ENCODE measurements at places on chromosomes 7 and 10. TPM values are rescaled to one million over a fixed set of nuclear protein-coding genes. Genes with fewer than 3 reads are reported as not detected.
A peak's percentile ranks its signal among the peaks of the same experiment; 100 is the strongest.

DNA sequence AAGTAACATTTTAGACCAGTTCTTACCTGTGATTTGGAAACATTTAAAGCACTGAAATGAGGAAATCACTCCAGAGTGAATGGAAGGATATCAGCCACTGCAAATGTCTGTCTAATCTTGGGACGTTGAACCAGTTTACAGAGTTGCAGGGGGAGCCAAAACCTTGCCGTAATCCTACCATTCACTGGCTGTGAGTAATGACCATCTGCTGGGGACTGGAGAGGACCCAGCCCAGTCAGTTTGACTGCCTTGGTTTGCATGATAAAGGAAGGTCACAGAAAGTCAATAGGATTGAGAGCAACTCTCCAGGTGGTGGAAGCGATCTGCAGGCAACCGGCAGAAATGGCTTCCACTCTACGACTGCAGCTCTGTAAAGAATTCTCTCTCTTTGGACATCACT is 167.2 kb downstream of the AKR1D1 start:
- peaks cover 2% of the 10 kb centered on the region for H3K27me3 ChIP-seq
- peak overlapping the region; percentile 34 for H3K4me3 ChIP-seq
- H3K36me3 ChIP-seq: peaks cover 7% of the 10 kb centered on the region
- no peak overlapping the region for H3K27ac ChIP-seq
- peaks cover 30% of the 10 kb centered on the region for H3K4me1 ChIP-seq

SFRP5 gene
- total RNA-seq: not detected

- H3K27me3 ChIP-seq: no peaks in the 10 kb centered on the region
- H3K36me3 ChIP-seq: no peaks in the 10 kb centered on the region
- no peak overlapping the region for H3K27ac ChIP-seq
- no peak for DNase-seq
These were observed 190.7 kb upstream of the MKI67 start for GRCh38 chr10:128316925-128317324.

CHCHD3 gene
- total RNA-seq: 63.7 TPM

DNA sequence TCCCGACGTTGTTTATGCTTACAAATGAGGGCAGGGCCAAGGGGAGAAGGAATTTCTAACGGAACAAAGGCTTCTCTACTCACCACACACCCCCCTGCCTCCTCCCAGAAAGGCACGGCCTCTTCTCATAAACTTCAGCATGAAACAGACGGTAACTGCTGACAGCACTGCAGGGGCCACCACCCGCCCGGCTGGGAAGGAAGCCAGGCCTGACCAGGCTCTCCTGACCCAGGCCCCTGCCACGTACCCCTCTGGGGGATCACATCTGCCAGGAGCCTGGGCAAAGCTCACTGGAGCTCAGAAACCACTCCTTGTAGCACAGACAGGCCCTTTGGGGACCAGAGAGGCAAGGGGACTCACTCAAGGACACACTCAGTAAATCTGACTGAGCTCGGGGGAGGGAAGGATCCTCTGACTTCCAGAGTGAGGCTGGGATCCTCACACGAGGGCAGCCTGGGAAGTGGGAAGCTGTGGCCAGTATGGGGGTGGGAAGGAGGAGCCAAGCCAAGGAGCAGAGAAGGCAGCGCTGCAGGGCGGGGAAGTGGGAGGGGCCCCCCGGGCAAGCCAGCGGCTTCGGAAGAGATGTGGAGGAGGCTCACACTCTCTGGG is 46.1 kb downstream of the ZCCHC24 start:
- H3K4me1 ChIP-seq: peaks cover 64% of the 10 kb centered on the region
- H3K4me3 ChIP-seq: peak overlapping the region; percentile 84

DNA sequence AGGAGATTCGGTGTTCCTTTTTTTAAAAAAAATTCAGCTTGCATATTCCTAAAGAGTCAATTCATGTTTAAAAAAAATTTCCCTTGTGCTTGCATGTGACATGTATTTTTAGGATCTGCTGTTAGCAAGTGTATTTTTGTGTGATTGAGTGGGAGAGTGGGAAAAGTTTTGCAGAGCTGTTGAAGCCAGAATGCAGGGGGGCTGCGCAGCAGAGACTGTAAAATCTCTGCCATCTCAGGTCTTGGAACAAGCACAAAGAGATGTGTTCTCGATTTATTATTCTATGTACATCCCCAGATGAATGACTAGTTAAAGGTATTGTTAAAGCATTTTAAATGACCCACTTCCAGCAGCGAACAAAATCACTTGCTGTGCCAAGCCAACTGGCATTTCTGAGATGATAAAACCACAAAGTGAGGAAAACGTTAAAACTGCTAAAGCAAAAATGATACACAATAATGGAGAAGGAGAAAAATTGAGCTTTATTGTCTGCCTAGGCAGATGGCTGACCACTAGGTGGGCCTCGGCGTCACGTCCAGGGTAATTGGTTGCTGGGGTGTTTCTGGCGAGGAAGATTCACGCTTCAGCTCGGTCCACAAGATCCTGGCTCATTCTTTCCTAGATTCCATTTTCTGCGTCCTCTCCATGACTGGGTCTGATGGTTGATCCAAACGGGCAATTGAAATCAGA is 67.0 kb upstream of the ATRNL1 start:
- no peak overlapping the region for H3K4me3 ChIP-seq
- no peaks in the 10 kb centered on the region for H3K36me3 ChIP-seq
- H3K27ac ChIP-seq: no peak overlapping the region
- peaks cover 5% of the 10 kb centered on the region for H3K27me3 ChIP-seq

FAM25G gene
- total RNA-seq: not detected

DNA sequence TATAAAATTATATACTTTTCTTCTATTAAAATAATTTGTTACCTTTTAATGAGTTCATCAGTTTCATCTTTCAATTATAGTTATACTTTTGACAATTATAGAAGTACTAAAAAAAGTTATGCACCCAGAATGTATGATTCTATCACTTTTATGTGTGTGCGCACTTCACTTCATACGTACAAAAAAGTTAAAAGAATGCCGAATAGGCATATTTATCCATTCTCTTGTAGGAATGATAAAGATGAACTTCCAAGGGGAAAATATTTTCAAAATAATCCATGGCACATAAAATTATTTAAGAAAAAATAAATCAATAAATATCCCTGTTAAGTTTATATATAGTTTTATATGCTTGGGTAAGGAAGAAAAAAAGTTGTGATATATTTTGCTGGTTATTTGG is 166.9 kb upstream of the PRSS1 start:
- no peak for DNase-seq
- H3K27me3 ChIP-seq: no peaks in the 10 kb centered on the region
- no peak overlapping the region for H3K27ac ChIP-seq
- peaks cover 60% of the 10 kb centered on the region for H3K4me1 ChIP-seq
- H3K36me3 ChIP-seq: no peaks in the 10 kb centered on the region

GRCh38 chr10:68348265-68348741 is 15.6 kb upstream of the PBLD start:
- peak; percentile 53 for DNase-seq
- no peaks in the 10 kb centered on the region for H3K27me3 ChIP-seq
- H3K27ac ChIP-seq: no peak overlapping the region
- peaks cover 34% of the 10 kb centered on the region for H3K36me3 ChIP-seq
- H3K4me3 ChIP-seq: no peak overlapping the region

GRID2IP gene
- total RNA-seq: not detected

CALHM2 gene
- total RNA-seq: 46.0 TPM

DNA sequence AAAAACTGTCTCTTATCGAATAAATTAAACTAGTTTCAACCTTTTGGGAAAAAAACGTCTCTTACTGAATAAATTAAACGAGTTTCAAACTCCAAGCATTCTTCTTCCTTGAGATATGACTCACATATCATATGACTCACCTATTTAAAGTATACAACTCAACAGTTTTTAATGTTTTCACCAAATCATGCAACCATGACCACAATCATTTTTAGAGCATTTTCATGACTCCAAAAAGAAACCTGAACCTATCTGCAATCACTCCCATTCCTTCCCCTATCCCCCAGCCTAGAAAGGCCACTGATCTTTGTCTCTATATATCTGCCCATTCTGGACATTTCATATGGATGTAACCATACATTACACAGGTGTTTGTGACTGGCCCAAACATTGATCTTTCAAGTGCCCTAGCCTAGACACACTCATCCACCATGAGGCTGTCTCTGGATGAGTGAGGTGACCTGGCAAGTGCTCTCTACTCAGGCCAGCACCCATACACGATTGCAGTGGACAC is 115.3 kb downstream of the PIP4K2A start:
- H3K27ac ChIP-seq: peak overlapping the region; percentile 96
- peak overlapping the region; percentile 70 for H3K4me3 ChIP-seq
- H3K36me3 ChIP-seq: peaks cover 7% of the 10 kb centered on the region
- peaks cover 3% of the 10 kb centered on the region for H3K27me3 ChIP-seq
- DNase-seq: peak; percentile 84

DNA sequence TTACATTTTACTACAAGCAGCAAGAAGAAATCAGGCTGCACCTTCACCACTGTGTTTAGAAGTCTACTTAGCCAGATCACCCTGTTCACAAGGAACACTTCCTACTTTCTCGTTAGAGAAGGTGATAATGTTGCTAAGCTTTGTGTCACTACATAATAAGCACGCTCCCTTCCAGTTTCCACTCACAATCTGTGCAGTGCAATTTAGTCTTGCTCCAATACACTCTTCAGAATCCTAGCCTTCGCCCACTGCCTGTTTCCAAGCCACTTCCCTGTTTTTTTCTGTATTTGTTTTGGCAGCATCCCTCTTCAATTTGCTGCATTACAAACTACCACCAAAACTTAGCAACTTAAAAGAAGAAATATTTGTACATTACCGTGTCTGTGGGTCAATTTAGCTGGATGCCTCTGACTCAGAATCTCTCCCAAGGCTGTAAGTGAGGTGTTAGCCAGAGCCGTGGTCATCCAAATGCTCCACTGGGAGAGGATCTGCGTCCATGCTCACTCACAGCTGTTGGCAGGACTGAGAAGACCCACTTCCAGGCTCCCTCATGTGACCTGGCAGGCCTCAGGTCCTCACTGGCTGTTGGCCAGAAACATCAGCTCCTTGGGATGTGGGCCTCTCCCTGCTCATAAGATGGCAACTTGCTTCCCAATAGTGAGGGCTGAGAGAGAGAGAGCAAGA is 110.4 kb downstream of the PON1 start:
- H3K4me1 ChIP-seq: no peaks in the 10 kb centered on the region
- H3K27ac ChIP-seq: no peak overlapping the region
- DNase-seq: no peak
- H3K4me3 ChIP-seq: no peak overlapping the region

CDNF gene
- 0.89 TPM for total RNA-seq

- peaks cover 5% of the 10 kb centered on the region for H3K36me3 ChIP-seq
- H3K4me1 ChIP-seq: peaks cover 48% of the 10 kb centered on the region
- peaks cover 5% of the 10 kb centered on the region for H3K27me3 ChIP-seq
- H3K4me3 ChIP-seq: no peak overlapping the region
These were observed 196.9 kb upstream of the CDCA7L start for GRCh38 chr7:22142572-22142971.

DNA sequence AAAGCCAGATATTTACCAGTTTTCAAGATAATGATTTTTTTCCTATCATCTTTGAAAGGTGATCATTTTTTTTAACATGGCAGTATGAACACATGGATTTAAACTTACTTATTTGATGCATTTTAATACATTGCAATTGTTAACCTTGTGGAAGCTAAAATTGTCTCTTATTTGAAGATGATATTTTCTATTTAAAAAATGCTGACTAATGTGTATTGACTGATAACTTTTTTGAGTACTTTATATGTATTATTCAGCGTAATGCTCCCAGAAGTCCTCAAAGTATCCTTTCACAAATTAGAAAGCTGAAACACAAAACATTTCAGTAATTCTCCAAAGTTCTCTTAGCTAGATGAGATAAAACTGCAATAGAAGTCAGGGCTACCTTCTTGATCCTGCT is 677.3 kb downstream of the NRG3 start:
- no peaks in the 10 kb centered on the region for H3K4me1 ChIP-seq
- no peaks in the 10 kb centered on the region for H3K27me3 ChIP-seq
- H3K36me3 ChIP-seq: no peaks in the 10 kb centered on the region

- H3K36me3 ChIP-seq: peaks cover 8% of the 10 kb centered on the region
- no peak for DNase-seq
- no peak overlapping the region for H3K4me3 ChIP-seq
- peaks cover 33% of the 10 kb centered on the region for H3K4me1 ChIP-seq
- H3K27me3 ChIP-seq: peaks cover 5% of the 10 kb centered on the region
These were observed 46.2 kb downstream of the RGS10 start for GRCh38 chr10:119496273-119496672.

DNA sequence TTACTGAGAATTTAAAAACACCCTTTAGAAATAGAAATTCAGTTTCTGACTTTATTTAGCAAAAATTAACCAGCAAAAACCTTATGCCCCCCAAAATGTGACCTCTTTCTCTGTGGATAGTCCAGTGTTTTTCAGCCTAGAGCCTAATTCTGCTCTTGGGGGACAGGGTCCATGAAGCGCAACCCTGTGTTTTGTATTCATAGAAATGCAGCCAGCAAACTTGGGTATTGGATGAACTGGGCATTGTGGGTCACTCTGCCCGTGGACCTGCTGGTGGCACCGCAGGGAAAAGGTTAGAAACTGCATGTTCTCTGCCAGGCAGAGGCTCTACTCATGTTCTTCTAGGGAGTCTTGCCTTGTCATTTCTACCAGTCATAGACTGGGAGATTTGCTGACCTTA is 787.4 kb upstream of the C7orf33 start:
- no peak overlapping the region for H3K4me3 ChIP-seq
- no peaks in the 10 kb centered on the region for H3K36me3 ChIP-seq
- no peak for DNase-seq
- H3K4me1 ChIP-seq: no peaks in the 10 kb centered on the region
- peaks cover 2% of the 10 kb centered on the region for H3K27me3 ChIP-seq
- H3K27ac ChIP-seq: no peak overlapping the region

DNA sequence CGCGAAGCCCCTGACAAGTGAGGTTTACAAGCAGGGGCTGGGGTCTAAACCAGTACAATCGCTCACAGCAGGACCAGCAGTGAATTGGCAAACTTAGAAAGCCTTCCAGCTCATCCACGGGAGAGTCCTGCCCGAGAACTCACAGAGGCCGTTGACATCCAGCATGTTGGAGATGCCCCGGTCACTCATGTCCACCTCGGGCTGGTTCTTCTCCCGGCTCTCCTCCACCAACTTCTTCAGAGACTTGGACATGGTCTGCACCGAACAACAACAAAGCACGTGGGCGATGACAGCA is 447 bp downstream of the RSU1 start:
- DNase-seq: peak; percentile 16
- H3K4me3 ChIP-seq: peak overlapping the region; percentile 95
- peak overlapping the region; percentile 93 for H3K27ac ChIP-seq
- no peaks in the 10 kb centered on the region for H3K27me3 ChIP-seq
- H3K36me3 ChIP-seq: peaks cover 30% of the 10 kb centered on the region
